Osteoblast (primary cell): ENCODE measurements at places on chromosomes 2 and 18. TPM values are rescaled to one million over a fixed set of nuclear protein-coding genes. Genes with fewer than 3 reads are reported as not detected.

- peaks cover 18% of the 10 kb centered on the region for H3K4me1 ChIP-seq
- H3K27ac ChIP-seq, result no peak overlapping the region
- H3K4me3 ChIP-seq, result no peak overlapping the region
Observed at GRCh38 chr18:74286106-74286855, 5.5 kb downstream of the CYB5A start.

- H3K4me3 ChIP-seq, result no peak overlapping the region
- H3K4me1 ChIP-seq, result peaks cover 52% of the 10 kb centered on the region
- no peaks in the 10 kb centered on the region for H3K36me3 ChIP-seq
- DNase-seq, result no peak
- no peaks in the 10 kb centered on the region for H3K27me3 ChIP-seq
Observed at GRCh38 chr2:54577944-54578647, 122.0 kb downstream of the SPTBN1 start.

- H3K36me3 ChIP-seq, result no peaks in the 10 kb centered on the region
- H3K27ac ChIP-seq, result no peak overlapping the region
- DNase-seq, result no peak
- H3K4me1 ChIP-seq, result no peaks in the 10 kb centered on the region
- H3K27me3 ChIP-seq, result no peaks in the 10 kb centered on the region
Observed at GRCh38 chr18:52391810-52392559, 52.0 kb downstream of the DCC start.

DNA sequence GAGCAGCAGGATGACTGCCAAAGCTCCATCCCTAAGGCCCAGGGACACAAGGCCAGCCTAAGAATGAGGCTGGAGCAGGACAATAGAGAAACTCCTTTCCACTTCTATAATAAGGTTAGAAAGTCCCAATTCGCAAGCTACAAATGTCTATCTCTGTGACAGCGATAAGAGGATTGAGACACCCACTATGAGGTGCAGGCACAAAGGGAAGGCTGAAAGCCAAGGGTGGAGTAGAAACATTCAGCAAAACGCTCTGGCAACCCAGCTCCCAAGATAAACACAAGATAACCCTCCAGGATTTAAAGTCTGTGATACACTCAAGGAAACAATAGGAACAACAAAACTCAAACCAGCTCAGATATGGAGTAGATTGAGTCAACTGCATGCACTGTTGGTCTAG lies 418.0 kb upstream of the UBE2E3 start:
- no peak overlapping the region for H3K4me3 ChIP-seq
- H3K4me1 ChIP-seq, result peaks cover 3% of the 10 kb centered on the region
- no peaks in the 10 kb centered on the region for H3K36me3 ChIP-seq
- no peaks in the 10 kb centered on the region for H3K27me3 ChIP-seq

GAREM1 gene
- total RNA-seq, result 3.6 and 5.0 TPM in 2 replicates
